Stimulated activated CD4-positive, alpha-beta T cell treated with anti-CD3 and anti-CD28 coated beads, Interleukin-12 subunit alpha, Interleukin-12 subunit beta, amount 100 ng/mL, for 24 hours (primary cell): ENCODE measurements at places on chromosomes 6 and 20.
A peak's percentile ranks its signal among the peaks of the same experiment; 100 is the strongest.

GRCh38 chr20:3825526-3825925 is 5.2 kb downstream of the AP5S1 start:
- DNase-seq, result no peak

- no peak for DNase-seq
These were observed 483.5 kb downstream of the PRKN start for GRCh38 chr6:162244031-162244430.

- no peak for DNase-seq
These were observed 1.7 kb upstream of the MMP24OS start for GRCh38 chr20:35279533-35280174.

DNA sequence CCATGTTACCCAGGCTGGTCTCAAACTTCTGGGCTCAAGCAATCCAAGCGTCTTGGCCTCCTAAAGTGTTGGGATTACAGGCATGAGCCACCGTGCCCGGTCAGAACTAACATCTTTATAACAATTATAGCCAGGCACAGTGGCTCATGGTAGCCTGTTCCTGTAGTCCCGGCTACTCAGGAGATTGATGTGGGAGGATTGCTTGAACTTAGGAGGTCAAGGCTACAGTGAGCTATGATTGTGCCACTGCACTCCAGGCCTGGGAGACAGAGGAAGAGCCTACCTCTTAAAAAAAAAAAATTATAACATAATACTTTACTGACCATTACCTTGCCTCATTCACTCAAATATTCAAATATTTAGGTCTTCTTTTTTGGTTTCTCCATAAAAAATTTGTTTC is 16.8 kb upstream of the MYMX start:
- DNase-seq, result no peak

GRCh38 chr6:6320901-6321300 is 439 bp upstream of the F13A1 start:
- no peak for DNase-seq

DNA sequence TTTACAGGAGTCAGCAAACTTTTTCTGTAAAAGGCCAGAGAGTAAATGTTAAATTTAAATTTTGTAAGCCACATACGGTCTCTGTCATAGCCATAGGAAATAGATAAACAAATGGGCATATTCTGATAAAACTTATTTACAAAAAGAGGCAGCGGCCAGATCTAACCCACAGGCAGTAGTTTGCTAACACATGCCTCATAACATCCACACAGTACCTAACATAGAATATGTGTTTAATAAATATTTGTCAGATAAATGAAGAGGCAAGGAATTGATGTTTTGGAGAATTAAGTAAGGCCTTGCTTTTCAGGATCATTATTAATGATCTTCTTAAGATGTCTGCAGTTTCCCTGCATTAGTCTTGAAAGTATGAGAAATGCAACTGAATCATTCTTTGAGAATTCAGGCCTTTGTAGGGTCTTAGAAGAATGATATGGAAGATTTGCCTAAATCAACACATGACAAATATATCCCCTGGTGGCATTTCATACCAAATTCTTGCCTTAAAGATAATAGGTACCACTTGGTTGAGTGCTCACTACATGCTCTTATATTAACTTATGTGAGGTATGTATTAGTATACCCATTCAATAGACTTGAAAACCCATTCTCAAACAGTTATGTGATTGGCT is 39.3 kb upstream of the TRAM2 start:
- no peak for DNase-seq

DNA sequence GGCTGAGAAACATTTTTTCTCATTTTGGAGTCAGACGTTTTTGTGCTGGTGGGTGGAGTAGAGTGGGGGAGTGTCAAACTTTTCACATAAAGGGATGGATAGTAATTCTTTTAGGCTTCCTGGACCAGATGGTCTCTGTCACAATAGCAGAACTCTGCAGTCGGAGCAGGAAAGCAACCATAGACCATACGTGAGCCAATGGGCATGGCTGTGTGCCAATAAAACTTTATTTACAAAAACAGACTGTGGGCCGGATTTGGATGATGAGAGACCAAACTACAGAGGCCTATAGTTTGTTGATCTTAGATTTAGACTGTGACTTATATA is 70.8 kb upstream of the SLC22A23 start:
- no peak for DNase-seq

GRCh38 chr6:140372064-140372463 is 997.6 kb upstream of the CITED2 start:
- DNase-seq, result no peak

GRCh38 chr6:102458990-102459389 is 1065.5 kb downstream of the GRIK2 start:
- DNase-seq, result no peak

GRCh38 chr6:48973491-48973890 is 489.6 kb downstream of the MMUT start:
- DNase-seq, result no peak

DNA sequence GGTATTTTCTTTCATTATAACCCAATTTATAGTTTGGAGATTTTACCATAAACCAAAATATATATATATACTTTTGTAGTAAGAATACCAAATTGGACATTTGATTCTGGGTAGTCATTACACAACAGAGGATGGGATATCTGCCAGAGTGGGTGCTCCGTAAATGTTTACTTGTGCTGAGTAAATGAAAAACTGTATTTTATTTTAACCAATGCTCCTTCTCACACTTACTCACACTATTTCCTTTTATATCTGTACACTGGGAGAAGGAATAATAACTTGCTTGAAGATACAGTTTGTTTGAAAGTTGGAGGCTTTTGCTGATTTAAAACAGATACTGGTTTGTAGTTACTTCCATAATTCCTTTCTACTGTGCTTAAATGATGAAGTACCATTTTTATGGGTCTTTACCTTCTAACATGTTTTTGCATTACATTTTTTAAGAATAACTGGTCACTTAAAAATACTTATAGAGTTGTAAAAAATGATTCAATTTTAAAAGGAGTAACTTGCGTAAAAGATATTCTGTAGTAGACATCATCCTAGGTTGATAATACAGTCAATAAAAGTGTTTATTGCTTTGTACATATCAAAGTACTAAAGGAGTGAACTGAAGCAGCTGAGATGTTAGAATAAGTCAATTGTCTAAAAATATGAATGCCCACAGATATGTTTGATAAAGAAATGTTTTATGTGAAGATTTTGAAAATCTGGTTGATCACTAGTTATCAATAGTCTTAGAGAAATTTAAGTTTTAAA is 411.7 kb downstream of the UTRN start:
- no peak for DNase-seq

GRCh38 chr6:113651120-113651519 is 206.0 kb upstream of the MARCKS start:
- no peak for DNase-seq

- DNase-seq, result peak; percentile 97
These were observed 704 bp upstream of the ZNF217 start for GRCh38 chr20:53594068-53595017.

GRCh38 chr6:138446821-138447220 is 42.8 kb downstream of the HEBP2 start:
- no peak for DNase-seq

GRCh38 chr6:142570221-142570671 is 268.4 kb downstream of the ADGRG6 start:
- no peak for DNase-seq

DNA sequence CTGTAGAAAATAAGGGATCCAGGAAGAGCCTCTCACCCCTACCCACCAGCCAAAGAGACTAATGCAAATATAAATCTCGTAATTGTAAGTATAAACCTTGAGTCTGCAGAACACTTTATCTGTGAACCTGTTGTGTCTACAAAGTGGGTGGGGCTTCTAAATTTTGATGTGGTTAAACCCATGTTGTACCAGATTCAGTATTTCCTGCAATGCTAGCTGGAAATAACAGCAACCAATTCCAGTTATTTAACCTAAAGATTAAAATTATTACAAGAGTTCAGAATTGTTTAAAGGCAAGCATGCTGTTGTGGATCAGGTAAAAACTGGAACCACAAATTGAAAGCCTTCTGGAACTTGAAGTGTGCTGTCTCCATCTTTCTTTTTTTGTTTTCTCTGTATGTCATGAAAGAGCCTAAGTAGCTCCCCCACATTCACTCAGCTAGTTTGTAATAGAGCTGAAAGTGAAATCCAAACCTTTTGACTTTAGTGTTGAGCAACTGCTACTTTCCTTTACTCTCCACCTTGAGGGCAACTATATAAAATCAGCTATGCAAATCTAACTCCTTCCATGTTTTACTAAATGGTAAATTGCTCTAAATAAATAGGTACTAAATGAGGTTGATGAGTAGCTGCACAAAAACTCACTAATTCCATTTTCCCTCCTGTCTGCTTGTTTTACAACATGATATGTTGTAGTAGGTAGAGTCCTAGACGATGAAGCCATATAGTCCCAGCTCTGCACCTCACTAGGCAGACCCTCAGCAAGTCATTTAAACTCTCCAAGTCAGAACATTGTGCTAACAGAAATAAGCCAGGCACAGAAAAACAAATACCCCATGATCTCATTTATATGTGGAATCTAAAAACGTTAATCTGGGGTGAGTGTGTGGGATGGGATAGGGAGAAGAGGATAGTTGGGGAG is 17.9 kb upstream of the THEMIS start:
- DNase-seq, result no peak

DNA sequence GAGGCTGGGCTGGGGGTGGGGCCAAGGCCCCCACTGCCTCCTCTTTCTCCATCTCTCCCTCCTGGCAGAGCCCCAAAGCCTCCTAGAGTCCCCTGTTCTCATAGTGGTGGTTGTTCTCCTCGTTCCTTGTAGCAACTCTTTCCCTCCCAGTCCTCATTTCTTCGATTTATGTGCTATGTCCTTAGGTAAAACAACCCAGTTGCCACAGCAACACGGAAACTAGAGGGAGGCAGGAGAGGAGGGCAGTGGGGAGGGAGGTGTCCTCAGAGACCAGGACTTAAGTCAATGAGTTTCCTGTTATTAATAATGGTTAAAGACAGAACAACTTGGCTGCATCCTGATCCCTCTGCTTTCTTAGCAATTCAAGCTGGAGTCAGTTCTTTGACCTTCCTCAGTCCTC is 161.0 kb downstream of the INSM1 start:
- DNase-seq, result no peak

GRCh38 chr6:145816392-145816791 is 1.8 kb upstream of the FBXO30 start:
- DNase-seq, result no peak

- DNase-seq, result no peak
These were observed 467.2 kb upstream of the ZNF337 start for GRCh38 chr20:26163890-26164289.

GRCh38 chr6:10555625-10556309 is 34.6 kb downstream of the GCNT2 start:
- DNase-seq, result no peak

DNA sequence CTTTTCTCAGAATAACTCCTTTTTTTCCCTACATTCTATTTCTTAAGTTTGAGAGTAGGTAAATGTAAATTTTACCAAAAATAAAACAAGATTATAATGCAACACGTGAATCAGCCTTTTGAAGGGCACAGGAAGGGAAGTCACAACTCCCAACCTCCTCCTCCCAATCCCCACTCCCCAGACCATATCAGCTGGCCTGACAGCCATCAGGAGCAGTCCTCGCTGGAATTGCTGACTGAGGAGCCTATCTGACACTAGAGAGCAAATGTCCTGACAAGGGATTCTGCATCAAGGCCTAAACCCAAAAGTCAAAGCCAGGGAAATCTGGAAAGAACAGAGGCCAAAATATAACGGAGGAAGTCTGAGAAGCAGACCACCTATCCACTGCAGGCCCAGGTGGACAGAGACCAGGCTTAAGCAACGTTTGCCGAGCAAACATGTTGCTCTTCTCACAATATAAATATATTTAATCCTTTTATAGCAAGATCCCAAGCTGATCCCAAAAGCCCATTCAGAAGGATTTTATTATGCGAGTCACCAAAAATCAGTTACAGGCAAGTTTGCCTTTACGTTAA is 2.5 kb downstream of the RRAGD start:
- no peak for DNase-seq

- DNase-seq, result no peak
These were observed 45.4 kb downstream of the MYH7B start for GRCh38 chr20:35000922-35001595.

- no peak for DNase-seq
These were observed 17.3 kb downstream of the TULP4 start for GRCh38 chr6:158329531-158329930.
